NCI-H446 (cell line): ENCODE measurements at places on chromosomes 12 and 14.

DNA sequence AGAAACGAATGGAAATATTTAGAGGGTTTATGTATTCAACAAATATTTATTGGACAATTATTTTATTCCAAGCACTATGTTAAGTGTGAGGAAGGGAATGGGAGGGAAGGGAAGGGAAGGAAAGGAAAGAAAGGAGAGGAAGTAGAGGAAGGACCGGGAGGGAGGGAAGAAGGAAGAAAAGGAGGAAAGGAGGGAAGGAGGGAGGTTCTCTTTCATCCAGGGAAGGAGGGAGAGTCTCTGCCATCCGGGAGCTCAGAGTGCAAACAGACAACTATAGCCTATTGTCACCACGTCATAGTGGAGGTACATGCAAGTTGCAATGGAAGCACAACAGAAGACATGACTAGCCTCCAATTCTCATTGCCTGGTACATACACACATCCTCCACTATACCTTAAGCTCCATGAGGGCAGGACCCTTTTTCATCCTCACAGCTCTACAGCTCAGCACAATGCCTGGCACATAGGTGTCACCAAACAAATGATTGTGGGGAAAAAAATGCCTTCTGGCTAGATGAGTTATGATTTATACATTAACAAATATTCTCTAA lies 48.1 kb downstream of the DAD1 start:
- DNase-seq = no peak

DNA sequence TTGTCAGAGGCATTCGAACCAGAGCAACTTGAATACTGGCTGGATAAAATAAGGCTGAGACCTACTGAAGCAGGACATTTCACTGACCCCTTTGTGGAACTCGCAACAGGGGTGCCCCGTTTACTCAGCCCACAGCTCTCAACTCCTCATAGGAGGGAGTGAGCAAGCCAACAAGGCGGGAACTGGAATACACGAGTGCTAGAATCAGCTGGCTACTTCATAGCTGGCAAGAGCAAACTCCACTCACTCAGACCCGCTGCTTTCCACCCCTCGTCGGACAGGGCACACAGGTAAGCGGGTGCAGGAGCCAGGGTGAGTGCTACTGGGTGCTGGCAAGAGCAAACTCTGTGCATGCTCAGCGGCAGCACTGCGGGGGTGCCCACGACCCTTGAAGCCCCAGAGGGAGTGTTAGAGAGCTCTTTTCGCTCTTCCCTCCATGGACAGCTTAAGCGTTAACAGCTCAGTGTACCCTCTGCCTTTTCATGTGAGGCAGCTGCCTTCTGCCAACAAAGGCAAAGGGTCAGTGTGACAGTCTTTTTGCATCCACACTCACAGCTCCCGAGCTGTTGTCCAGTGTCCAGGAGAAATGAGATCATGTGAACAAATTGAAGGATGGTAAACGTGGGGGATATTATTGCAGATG lies 15.7 kb downstream of the CAPZA3 start:
- DNase-seq = no peak

- no peak for DNase-seq
Measured at GRCh38 chr12:48388938-48389337, 38.2 kb upstream of the ZNF641 start.

GRCh38 chr12:19243551-19243950 lies 114.0 kb downstream of the PLEKHA5 start:
- DNase-seq = no peak

- no peak for DNase-seq
Measured at GRCh38 chr14:106087837-106088236, 561.5 kb downstream of the TMEM121 start.

DNA sequence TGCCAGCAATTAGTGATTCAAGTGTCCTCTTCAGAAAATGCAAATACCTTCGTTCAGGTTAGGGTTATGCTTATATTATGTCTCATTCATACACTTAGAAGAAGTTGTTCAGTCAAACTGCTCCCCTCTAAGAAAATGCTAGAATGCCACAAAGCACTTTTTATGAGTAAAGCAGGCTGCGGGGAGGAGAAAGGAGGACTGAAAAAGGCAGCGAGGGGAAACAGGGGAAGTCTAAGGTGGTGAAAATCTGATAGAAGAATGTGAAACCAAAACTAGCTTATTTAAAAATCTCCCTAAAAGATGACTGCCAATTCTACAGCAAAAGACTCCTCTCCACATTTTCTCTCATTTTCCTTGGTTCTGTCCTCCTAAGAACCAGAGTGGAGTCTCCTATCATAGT lies 70.1 kb downstream of the PRKD1 start:
- DNase-seq = no peak

- DNase-seq = no peak
Measured at GRCh38 chr12:93379326-93379980, 1.7 kb downstream of the NUDT4 start.

- no peak for DNase-seq
Measured at GRCh38 chr12:115405471-115405860, 721.5 kb upstream of the TBX3 start.

DNA sequence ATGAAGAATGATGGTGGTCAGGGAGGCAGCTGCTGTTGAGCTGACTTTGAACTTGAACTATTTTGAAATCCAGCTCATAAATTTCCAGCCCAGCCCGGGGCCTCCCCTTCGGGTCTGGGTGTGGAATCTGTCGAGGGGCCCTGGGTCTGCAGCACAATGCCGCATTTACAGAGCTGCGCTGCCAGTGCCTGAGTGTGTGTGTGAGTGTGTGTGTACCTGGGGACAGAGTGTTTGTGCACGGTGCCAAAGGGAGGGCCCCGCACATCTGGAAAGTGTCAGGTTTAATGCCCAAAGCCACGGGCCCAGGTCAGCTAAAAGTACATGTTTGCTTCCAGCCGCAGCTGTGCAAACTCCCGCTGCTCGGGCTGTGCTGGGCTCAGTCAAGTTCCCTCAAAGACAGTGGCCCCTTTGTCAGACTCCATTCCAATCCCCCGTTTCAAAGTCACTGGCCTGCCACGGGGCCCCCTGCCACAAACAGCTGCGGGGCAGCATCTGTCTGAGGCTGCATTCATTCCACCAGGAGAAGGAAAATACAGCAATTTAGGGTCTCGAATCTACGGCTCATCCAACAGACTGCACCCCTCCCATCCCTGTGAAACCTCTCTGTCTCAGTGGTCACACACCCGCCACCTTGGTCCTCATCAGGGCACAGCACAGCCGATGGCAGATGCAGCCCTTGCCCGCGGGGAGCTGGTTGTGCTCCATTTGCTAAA lies 16.3 kb upstream of the RFLNA start:
- no peak for DNase-seq

DNA sequence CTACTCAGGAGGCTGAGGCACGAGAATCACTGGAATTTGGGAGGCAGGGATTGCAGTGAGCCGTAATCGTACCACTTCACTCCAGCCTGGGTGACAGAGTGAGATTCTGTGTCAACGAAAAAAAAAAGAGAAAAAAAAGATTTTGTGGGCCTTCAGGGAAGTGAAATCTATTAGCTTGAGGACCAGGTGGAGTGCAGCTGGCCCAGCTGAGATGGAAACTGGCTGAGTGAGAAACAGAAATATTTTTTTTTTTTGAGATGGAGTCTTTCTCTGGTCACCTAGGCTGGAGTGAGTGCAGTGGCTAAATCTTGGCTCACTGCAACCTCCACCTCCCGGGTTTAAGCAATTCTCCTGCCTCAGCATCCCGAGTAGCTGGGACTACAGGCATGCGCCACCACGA lies 2.3 kb upstream of the CLEC4C start:
- DNase-seq = no peak

GRCh38 chr14:54040846-54041245 lies 84.2 kb upstream of the BMP4 start:
- DNase-seq = no peak

- DNase-seq = peak; percentile 64
Measured at GRCh38 chr14:51484485-51484884, 167.2 kb upstream of the FRMD6 start.

- DNase-seq = no peak
Measured at GRCh38 chr12:60644076-60644475, 1048.2 kb downstream of the SLC16A7 start.

GRCh38 chr14:71250791-71251190 lies 343.5 kb downstream of the PCNX1 start:
- DNase-seq = peak; percentile 33

DNA sequence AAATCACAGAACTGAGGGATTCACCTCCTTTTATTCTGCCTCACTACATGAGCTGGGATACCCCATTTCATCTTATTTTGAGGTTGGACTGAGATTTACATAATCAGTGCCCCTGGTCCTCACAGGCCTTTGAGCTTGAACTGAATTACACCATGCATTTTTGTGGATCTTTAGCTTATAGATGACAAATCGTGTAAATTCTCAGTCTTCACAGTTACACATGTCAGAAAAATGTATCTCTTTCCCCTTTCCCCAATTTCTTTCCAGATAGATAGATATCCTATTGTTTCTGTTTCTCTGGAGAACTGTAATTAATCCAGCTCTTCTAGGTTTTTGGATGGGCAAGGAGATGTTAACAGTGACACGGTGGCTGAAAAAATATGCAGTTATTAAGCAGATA lies 1778.9 kb upstream of the SEL1L start:
- no peak for DNase-seq

- peak; percentile 34 for DNase-seq
Measured at GRCh38 chr12:131912518-131913274, 16.4 kb upstream of the PUS1 start.

- DNase-seq = no peak
Measured at GRCh38 chr12:52953181-52953841, 4.4 kb downstream of the KRT18 start.

GRCh38 chr12:18467620-18468245 lies 206.4 kb downstream of the PIK3C2G start:
- no peak for DNase-seq

DNA sequence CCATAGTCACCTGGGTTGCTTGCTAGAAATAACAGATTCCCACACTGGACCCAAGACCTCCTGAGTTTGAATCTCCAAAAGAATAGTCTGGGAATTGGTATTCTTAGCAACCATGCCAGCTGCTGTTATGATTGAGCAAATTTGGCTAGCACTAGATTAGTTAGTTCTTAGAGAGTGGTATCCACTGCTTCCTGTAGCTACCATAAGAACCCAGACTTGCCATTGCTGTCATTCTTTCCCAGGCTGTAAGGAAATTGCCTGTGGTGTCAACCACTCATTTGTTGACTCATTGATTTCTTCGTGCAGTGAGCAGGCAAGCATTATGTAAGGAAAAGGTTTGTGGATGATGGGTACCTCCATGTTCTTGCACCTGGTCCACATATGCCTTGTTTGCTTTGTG lies 201.8 kb upstream of the RGS6 start:
- DNase-seq = no peak

DNA sequence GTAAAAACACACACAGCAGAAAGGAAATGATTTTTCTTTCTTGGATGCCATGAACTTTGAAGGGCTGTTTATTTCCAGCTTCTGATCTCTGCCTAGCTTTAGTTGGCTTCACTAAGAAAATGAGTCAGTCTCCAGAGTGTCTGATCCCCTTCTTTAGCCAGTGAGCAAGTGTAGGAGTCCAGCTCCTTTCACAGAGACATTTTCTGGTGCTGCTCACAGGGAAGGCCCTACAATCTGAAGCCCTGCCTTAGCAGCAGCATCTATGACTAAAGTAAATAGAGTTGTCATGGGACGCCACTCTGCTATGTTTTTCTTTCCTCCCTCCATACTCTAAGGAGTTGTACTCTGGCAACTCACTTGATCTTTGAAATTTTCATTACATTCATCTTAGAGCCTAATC lies 103.5 kb downstream of the RPAP3 start:
- no peak for DNase-seq

GRCh38 chr14:79167957-79168356 lies 997.8 kb downstream of the NRXN3 start:
- no peak for DNase-seq

- DNase-seq = no peak
Measured at GRCh38 chr12:105317942-105318621, 12.4 kb upstream of the C12orf75 start.

DNA sequence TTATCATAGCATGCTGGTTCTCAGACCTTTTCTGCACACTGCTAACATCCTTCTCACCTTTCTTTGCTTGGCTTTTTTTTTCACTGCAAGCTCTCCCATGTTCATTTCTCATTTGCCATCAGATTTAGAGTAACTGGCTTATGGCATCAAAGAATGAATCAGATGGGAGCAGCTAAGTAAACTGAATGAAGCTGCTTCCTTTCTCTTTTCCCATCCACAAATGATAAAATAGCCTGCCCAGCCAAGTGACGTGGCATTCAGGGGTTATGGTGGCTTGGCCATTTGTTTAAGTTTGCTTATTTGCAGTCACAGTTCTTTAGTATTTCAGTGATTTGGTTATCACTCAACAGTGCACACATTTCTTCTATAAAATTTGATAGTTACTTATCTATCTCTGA lies 708.6 kb downstream of the DIO2 start:
- DNase-seq = no peak

DNA sequence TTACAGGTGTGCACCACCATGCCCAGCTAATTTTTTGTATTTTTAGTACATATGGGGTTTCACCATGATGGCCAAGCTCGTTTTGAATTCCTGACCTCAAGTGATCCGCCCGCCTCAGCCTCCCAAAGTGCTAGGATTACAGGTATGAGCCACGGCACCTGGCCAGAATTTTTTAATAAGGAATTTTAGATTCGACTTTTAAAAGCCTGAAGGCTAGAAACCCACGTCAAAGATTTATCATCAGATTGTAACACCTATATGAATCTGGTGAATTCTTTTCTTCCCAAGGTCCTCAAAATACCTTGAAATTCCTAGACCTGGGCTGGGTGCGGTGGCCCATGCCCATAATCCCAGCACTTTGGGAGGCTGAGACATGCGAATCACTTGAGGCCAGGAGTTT lies 18.7 kb upstream of the MMP19 start:
- no peak for DNase-seq

DNA sequence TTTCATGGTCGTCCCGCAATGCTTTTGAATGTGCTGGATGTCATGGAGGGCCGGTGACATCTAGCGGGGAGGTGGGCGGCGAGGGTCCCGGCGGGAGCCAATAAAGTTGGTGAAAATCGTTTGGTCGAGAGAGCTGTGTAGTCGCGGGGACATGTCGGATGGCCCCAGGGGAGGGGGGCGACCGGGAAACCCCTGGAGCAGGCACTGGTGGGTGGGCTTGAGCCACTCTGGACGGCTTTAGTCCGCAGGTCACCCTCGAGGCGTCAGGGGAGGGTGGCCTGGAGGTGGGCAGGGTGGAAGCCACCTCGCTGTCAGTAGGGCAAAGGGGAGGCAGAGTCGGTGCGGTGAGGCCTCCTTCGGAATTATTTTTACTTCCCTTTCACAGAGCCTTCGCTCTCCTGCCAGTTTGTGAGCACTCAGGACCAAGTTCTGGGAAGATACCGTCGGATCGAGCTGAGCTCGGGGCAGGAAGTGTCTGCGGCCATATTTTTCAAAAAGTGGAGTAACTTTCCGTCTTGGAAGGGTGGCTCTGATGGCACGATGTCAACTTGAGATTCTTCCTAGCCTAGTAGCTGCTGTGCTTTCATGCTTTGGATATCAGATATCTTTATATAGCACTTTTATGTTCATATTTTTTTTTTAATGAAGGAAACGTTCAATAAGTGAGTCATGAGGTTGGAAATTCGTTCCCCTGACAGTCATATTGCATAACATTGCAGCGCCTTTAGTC lies 28.2 kb downstream of the WBP11 start:
- no peak for DNase-seq

- DNase-seq = no peak
Measured at GRCh38 chr12:29176941-29177340, 27.9 kb downstream of the FAR2 start.

- DNase-seq = peak; percentile 94
Measured at GRCh38 chr12:26287671-26288381, 92.5 kb downstream of the SSPN start.
